Activated T-helper 1 cell treated with anti-CD3 and anti-CD28 coated beads, Interleukin-2, amount 50 U/mL, for 16 hours (primary cell): ENCODE measurements at places on chromosomes 11 and 22.

GRCh38 chr11:133011604-133012003, 520.7 kb downstream of the OPCML start:
- no peak for DNase-seq

- no peak for DNase-seq
Measured at GRCh38 chr11:85759915-85760314, 51.0 kb downstream of the SYTL2 start.

DNA sequence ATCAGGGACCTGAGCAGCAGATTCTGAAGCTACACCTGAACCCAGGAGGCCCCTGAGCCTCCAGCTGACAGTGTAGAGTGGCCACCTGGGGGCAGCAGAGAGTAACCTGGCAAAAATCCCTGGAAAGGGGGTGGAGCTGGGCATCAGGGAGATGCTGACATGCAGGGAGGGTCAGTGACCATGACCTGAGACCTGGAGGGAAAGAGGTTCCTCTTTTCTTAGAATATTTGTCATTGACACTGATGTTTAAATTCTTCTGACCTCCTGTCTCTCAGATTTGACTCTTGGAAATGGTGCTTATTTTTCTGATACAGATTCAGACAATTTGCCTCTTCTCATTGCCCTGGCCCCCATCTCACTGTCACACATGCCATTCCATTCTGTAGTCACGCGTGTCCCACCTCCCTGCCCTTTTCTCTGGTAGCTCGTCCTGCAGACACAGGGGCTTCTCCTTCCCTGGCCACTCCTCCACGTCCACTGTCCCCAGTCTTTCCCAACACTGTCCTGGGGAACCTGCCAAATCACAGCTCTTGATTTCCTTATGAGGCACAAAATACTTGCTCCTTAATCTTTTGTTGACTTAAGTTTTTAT, 117.2 kb upstream of the IGLL5 start:
- peak; percentile 20 for DNase-seq

DNA sequence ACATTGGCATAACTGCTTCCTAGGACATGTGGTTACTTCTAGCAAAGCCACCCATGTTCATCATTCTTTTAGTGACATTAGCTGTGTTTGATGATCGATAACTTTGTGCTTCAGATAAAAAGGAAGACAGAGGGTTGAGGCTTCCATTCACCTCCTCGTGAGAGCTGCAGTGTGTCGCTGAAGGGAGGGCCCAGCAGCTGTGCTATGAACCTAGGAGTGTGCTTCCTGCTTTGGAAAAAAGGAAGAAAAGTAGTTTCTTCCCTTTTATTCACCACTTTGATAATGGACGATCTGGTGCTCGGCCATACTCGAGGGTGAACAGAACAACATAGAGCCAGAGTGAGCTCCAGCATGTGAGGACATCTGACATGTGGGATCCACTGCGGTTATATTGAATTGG, 6.1 kb upstream of the RFPL2 start:
- no peak for DNase-seq

GRCh38 chr22:45518136-45518535, 15.5 kb downstream of the FBLN1 start:
- no peak for DNase-seq

GRCh38 chr11:72584293-72584938, 89.8 kb downstream of the PDE2A start:
- peak; percentile 30 for DNase-seq

DNA sequence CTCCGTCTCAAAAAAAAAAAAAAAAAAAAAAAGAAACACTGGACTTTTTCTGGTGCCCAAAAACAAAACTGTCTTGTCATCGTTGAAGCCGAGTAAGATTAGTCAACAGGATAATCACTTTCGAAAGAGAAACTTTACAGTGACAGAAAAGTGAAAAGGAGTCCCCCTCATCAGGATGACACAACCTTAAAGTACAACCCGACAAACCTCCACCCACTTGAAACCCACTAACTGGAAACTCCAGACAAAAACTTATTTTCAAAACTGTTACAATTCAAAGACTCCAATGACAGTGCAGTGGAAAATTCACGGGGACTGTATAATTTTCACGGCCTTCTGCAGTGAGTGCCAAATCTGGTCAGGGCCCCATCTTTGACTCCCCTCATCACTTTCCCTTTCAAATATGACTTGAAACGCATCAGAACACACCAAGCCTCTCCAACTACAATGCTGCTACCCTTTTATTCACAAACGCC, 1.3 kb downstream of the DENND5A start:
- DNase-seq = peak; percentile 13

DNA sequence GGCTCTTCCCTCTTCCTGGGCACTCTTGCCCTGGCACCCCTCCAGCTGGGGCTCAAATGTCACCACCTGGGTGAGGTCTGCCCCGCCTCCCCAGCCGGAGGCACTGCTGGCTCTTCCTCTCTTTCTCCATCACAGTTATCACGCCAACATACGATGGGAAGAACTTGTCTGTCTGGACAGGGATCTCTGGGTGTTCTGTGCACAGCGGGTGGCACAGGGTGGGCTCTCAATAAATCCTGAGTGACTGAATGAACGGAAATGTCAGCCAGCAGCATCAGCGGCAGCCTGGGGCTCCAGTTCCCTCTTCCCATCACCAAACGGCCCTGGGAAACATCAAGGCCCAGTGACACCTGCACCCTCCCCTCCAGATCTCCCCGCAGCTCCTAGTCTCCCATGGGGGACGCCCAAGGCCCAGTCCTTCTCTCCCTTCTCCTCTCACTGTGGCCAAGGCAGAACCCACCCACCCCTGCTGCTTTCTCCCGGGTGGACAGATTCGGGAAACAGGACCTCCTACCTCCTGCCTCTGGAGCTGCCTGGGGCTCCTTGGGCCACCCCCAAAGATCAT, 440 bp upstream of the SLC25A45 start:
- no peak for DNase-seq

- DNase-seq = no peak
Measured at GRCh38 chr11:4105916-4106315, 11.3 kb downstream of the RRM1 start.

DNA sequence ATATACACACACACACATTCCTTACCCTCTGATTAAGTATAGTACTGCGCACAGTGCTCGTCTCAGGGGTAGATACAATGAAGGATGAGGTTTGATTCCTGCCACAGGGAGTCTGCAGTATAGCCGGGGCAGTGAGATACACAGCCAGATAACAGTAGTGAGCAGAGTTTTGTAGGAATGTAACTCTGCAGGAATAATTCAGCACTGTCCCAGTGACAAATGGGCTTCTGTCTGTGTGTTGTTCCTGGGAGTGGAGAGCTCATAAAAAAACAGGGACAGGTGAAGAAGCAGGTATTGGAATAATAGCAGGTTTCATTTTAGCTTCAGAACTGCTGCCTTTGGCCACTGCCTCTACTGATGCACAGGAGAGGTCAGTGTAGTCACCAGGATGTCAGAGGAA, 85.3 kb upstream of the OR9Q1 start:
- no peak for DNase-seq

GRCh38 chr11:68146704-68147474, 25.7 kb upstream of the CHKA start:
- no peak for DNase-seq

DNA sequence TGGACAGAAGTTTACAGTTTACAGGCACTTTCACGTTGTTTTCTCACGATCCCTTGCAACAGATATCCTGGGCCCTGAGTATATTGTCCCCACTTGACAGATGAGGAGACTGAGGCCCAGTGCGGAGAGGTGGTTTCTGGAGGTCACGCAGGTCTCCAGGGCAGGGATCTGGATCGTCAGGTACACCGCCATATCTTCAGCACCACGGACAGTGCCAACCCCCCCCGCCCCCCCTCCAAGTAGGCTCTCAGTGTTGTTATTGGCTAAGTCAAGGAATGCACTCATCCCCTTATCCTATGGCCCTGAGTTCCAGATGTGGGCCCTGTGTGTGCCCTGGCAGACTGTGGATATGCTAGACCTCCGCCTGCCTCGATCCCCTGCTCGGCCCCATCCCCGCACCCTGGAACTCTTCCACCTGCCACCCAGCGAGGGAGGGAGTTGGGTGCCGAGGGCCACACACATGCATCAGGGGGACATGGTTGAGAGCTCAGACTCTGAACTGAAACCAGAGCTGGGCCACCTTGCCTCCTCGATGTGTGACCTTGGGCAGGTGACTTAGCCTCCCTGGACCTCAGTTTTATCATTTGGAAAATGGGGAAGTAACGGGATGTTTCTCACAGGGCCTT, 37.5 kb downstream of the MPPED1 start:
- DNase-seq = no peak

DNA sequence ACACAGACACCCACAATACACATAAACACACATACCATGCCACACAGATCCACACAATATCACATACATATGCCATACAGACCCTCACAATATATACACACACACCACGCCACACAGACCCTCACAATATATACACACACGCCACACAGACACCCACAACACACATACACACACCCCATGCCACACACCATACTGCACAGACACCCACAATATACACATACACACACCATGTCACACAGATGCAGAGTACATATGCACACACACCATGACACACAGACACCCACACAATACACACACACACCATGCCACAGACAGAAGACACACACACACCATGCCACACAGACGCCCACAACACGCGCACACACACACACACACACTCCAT, 43.6 kb downstream of the SHISAL1 start:
- DNase-seq = no peak

DNA sequence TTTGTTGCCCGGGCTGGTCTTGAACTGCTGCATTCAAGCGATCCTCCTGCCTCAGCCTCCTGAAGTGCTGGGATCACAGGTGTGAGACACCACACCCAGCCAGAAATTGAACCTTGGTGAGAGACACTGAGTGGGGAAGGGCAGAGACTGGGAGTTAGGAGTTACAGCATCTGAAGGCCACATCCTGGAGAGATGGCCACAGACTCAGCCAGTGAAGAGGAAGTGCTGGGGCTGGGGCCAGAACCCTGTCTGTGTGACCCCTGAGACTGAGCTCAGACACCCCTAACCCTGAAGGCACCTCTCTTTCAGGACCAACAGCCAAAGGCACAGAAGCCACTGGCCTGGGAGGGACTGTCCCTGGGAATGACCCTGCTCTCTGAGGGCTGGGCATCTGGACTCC, 33.8 kb downstream of the TXN2 start:
- no peak for DNase-seq

DNA sequence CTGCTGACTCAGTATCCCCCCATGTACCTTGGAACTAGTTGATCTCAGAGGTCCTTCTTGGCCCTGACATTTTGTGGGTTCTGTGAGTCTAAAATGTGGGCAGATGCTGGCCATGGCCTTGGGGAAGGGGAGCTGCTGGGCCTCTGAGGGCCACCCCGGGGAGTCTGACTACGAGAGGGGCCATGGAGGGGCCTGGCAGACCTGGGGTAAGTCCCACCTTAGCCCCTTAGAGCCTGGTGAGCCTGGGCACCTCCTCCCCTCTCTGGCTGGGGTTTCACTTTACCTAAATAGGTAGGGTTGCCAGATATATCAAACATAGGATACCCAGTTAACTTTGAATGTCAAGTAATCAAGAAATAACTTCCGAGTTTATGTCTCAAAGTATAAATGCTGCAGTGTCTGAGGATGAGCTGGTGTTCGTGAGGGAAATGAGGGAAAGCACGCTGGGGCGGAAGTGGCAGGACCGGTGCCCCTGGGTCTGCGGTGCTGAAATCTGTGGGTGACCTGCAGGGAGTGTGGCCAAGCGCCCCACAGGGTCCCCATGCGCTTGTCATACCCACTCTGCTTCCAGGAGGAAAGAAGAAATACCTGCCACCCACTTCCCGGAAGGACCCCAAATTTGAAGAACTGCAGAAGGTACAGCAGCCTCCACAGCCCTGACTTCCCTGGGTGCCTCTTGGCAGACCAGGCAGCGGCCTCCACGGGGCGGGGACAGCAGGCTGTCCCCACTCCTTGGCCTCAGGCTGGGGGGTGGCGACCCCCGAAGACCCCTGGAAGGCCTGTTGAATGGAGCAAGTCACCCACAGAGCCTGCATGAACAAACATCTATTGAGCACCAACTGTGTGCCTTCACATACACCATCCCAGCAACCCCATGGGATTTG, 4.8 kb downstream of the PARVG start:
- no peak for DNase-seq

DNA sequence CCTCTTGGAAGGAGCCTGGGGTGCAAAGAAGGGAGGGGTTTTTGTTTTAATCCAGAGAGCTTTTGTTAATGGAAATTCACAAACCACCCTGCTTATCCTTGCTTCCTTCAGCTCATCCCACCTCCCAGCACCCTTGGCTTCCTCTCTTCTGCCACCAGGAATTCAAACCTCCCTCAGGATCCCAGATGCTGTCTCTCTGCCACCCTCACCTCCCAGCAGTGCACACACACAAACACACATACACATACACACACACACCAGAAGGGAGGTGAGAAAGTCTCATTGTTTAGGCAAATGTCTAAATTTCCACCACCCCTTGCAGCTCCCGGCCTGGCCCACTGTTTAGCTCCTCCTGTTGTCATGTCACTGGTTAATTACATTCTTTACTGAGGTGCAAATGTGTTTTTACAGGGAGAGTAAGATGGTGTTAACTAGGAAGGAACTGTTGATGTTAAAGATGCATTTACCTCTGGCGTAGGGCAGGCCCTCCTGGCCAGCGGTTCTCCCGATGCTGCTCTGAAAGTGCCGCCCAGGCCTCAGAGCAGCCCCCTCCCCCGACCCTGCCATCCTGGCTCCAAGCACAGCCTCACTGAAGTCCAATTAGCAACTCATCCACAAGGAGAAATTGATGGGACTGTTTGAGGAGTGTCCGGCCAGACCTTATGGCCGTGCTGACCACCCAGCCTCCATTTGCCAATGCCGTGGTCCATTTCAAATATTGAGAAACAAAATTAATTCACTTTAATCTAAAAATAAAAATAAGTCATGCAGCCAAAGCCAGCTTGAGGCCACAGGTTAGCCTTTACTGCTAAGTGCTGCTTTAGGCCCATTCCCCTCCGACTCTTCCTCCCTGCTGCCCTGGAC, 165.4 kb downstream of the FEZ1 start:
- DNase-seq = no peak

DNA sequence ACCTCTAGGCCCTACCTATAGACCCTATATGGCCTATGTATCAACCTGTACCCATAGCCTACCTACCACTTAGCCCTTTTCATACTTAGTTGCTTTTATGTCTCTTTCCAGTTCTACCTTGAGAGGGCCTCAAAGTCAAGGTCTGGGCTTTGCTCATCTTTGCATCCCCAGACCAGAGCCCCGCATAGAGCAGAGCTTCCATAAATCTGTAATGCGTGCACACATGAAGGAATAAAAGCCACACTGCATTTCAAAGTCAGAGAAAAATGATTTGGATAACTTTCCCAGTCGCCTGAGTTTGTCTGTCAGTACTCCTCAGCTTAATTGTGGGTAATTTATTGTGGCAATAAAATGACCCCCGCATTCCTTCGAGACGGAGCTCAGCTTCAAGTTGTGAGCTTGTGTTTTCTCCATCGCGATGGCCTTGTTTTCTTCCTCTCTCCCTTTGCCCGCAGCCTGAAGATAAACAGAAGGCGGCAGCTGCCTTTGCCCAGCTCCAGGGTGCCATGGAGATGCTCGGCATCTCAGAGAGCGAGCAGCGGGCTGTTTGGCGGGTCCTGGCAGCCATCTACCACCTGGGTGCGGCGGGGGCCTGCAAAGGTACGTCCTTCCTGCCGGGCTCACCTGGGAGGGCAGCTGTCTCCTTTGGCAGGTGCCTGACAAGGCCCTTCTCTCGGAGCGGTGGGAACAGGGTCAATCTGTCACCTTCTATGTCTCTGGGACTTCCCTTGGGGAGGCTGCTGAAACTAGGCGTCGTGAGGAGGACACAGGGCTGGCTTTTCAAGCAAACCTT, 55.7 kb downstream of the MYO18B start:
- DNase-seq = no peak
